ENCODE measurements at places on chromosomes 4 and X.
A peak's percentile ranks its signal among the peaks of the same experiment; 100 is the strongest.

DNA sequence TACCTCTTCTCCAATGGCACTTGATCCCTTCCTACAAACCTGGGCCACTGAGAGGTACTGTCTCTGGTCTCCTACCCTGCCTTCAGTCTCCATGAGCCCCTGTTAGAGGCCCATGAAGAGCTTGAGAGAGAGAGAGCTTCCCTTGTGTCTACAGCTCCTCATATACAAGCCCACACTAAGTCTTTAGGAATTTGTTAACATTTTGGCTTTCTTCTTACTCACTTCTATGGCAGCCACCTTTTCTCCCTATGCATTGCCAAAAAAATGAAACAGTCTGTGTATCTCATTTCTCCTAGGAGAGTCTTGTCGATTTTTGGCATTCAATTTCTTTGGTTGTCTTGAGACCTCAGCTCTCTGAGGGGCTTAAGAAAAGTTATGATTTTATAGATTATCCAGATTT, 90.9 kb upstream of the LNX1 start:
- DNase-seq: no peak

DNA sequence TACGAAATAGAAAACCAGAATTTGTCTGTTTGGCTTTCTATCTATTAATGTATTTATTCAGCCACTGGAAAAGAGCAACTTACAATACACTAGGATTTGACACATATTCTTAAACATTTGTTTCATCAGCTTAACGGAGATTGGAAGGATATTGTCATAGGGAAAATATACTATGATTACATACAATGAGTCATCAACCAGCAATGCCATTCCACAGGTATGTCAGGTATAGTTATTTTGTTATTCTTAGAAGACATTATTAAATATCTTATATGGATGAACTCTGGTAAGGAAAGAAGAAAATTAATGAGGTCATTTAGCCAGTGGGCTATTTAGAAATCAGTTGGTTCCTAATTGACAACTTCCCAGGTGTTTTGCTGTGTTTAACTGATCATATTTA, 926.6 kb downstream of the STIM2 start:
- DNase-seq: no peak

DNA sequence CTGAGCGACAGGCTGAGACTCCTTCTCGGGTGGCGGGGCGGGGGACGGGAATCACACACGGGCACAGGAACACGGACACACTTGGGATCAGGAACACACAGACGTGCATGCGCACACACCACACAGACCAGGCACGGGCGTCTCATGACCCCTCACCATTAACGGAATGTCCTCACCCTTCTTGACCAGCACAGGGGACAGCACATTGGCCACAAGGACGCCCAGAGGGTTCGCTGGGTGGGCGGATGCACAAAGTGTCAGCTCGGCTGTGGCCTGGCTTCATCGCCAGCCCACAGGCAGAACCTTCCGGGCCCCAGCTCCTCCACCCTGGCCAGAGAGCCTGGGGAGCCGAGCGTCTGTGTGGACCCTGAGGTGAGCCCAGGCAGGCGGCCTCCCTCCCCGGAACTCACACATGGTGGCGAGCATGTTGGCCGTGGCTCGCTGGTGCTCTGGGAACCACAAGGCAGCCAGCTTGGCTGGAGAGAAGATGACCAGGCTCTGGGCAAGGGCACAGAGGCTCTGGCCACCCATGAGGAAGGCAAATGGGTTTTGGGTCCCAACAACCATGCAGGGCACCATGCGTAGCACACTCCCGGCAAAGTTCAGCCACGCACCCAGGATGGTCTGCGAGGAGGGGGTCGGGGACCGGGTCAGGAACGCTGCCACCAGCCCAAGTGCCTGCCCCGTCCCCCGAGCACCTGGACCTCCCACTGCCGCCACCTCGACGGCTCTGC, 3.1 kb downstream of the SLC49A3 start:
- DNase-seq: no peak

- DNase-seq: no peak
Measured at GRCh38 chr4:41877020-41877796, 58.0 kb upstream of the TMEM33 start.

GRCh38 chr4:7536876-7537275, 102.1 kb upstream of the PSAPL1 start:
- DNase-seq: no peak

DNA sequence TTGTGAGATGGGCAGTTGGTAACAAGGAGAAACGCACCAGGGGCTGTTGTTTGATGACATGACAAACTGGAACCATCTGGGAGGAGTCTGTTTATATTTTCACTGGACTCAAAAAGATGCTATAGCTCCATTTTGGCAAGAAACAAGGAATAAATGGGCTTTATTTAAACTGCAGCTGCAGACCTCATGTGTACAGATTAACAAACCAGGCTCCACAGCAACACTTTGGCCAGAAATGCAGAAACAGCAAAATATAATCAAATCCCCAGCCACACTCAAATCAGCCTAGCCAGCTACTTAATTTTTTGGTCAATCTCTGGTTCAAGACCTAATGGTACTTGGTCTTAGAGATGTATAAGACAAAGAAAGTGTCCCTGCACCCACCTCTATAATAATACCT, 52.7 kb downstream of the ASB9 start:
- DNase-seq: no peak

DNA sequence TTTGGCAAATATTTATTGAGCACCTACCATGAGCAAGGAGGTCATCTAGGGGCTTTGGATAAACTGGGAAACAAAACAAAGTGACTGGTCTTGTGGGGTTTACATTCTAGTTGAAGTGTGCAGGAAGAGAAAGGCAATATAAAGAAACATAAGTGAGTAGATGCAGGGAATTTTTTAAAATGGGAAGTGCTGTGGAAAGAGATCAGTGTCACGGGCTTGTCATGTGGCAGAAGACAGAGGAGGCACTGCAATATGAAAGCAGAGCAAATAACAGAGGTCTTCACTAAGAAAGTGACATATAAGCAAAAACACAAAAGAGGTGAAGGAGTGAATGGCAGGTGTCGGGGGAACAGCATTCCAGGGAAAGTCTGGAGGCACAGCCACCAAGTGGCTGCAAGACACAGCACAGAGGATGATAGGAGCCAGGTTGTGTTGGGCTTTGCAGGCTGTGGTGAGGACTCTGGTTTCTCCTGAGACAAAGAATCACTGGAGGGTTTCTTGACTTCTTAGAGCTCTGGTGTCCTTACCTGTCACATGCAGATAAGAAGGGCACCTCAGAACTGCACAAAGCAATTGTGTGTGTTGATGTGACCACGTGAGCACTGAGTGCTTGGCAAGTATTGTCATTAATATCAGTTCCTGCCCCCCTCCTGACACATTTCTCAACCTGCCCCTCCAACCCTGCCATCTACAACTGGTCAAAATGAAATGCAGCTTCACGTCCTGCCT, 143.5 kb downstream of the TSPAN5 start:
- no peak for DNase-seq

DNA sequence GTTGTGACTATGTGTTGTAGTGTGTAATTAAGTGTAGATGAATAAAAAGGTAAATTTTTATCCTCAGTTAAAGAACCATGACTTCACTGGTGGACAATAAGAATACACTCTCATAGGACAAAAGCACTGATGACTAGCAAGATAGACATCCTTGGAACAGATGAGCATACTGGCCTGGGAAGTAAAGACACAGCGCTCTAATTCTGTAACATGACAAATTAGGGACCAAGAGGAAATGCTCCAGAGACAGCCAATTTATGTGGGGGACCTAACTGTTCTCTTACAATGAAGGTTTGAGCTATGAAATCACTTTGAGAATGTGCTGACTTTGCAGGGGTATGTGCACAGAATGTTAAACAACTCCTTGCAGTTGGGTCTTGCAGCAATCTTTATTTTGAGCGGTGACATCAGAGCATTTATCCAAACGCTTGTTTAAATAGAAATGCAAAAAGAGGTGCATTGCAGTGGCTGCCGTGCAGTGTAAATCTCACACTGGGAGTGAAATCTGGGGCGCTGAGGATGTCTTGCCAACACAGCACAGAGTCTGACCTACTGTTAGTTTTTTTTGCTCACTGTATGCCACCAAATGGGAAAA, 109.3 kb downstream of the MAGEC2 start:
- DNase-seq: no peak

DNA sequence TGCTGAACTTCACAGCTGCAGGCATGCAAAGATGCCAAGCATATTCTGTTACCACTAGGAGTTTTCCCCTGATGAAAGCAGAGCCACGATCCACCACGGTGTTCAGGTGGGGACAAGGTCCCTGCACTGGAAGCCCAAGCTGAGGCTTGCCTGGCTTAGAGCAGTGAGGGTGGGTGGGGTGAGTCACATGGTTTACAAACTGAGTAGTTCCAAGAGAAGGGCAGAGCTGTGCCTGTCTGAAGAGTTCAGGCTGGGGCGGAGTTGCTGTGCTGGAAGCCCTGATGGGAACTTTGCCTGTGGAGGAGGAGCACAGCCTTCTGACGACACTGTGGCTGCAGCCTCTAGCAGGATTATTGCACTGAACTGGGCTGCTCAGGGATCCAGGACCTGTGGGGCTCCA, 45.5 kb downstream of the FAM9B start:
- peak; percentile 40 for DNase-seq

- no peak for DNase-seq
Measured at GRCh38 chr4:112410364-112410763, 105.6 kb downstream of the NEUROG2 start.

GRCh38 chrX:15769300-15769954, 20.9 kb upstream of the ZRSR2 start:
- DNase-seq: no peak

- DNase-seq: no peak
Measured at GRCh38 chr4:39716356-39716755, 18.4 kb downstream of the UBE2K start.

- no peak for DNase-seq
Measured at GRCh38 chr4:6259886-6260285, 9.8 kb upstream of the WFS1 start.

DNA sequence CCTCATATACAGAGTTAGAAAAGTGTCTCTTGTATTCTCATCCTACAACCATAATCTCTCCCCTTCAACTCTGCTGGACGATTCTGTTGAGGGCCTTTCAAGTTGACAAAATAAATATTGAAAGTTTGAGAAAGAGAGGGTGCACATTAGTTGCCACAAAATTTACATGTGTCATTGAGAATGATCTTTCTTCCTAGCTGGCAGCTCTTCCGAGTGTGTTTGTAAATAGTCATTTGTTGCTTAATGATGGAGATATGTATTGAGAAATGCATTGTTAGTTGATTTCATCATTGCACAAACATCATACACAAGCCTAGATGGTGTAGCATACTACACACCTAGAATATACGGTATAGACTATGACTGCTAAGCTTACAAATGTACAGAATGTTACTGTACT, 632.8 kb upstream of the AMOT start:
- DNase-seq: no peak

- no peak for DNase-seq
Measured at GRCh38 chrX:54794028-54794427, 4.0 kb downstream of the ITIH6 start.

DNA sequence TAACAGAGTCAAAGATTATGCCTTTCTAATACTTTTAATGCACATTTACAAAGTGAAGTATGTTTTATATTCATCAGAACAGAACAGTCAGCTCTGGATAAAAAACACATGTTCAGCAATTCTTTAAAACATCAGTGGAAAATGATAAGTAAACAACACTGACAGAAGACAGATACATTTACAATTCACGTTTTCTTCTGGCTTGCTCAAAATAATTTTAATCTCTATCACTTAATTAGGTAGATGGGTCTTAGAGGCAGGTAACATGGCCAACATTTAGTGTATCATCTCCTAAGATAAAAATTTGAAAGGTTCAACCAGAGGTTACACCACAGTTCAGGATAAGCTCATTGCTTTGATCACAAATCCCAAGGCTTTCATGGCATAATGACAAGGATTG, 156.8 kb upstream of the MAB21L2 start:
- DNase-seq: no peak

- DNase-seq: no peak
Measured at GRCh38 chrX:150572206-150572605, 3.8 kb downstream of the MTM1 start.

DNA sequence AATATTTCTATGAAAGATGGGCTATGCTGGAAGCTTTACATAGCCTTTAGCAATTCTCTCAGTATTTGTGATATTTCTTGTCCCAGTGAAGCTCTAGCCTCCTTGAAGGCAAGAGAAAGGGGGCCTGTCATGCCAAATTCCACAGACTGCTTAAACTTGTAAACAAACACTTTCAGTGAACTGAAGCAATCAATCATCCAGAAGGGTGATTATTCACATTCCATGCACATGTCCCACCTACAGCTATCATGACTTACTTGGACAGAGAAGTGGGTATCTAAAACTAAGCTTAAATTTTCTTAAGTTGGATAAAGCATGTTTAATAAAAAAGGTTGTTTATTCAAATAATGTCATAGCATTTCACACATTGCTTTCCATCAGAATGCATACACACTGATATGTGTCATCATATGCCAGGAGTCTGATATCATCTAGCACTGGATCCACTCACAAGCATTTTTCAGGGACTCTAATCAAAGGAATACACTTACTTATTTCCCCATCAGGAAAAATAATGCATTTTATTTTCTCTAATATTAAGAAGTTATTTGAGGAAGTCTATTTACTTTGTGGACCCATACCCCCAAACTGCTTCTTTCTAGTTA, 1.2 kb upstream of the FSTL5 start:
- DNase-seq: no peak

Measured in activated naive CD4-positive, alpha-beta T cell treated with anti-CD3 and anti-CD28 coated beads for 36 hours (primary cell).